ENCODE measurements at places on chromosomes 12 and 14.

DNA sequence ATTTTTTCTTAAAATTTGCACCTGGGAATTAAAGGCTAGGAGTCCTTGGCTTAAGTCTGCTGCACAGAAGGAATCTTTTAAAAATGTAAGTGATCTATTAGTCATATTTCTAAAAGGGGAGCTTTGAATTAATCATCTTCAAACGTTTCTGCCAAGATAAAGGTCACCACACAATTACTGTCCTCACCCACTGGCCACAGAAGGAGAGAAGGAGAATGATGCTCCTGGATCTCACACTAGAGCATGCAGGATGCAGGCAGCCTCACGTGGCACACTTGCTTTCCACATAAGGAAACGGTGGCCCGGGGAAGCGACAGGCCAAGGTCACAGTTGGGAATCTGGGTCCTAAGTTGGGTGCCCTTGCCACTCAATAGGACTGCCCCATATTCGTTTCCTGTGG, 16.9 kb downstream of the PLEKHG7 start:
- DNase-seq: no peak

DNA sequence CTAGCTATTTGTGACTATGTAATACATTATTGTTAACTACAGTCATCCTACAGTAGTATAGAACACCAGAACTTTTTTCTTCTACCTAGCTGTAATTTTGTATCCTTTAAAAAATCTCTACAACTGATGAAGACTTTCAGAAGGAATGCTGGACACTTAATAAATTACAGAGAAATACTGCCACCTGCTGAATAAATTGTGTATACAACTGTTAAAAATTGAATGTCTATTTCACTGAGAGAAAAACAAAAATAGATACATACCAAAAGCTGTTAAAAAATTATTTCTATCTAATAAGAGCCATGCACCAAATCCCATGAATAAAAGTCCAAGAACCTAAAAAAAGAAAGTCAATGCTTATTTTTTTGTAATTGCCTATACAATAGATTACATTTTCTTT, 6.6 kb downstream of the TSPAN19 start:
- no peak for DNase-seq

DNA sequence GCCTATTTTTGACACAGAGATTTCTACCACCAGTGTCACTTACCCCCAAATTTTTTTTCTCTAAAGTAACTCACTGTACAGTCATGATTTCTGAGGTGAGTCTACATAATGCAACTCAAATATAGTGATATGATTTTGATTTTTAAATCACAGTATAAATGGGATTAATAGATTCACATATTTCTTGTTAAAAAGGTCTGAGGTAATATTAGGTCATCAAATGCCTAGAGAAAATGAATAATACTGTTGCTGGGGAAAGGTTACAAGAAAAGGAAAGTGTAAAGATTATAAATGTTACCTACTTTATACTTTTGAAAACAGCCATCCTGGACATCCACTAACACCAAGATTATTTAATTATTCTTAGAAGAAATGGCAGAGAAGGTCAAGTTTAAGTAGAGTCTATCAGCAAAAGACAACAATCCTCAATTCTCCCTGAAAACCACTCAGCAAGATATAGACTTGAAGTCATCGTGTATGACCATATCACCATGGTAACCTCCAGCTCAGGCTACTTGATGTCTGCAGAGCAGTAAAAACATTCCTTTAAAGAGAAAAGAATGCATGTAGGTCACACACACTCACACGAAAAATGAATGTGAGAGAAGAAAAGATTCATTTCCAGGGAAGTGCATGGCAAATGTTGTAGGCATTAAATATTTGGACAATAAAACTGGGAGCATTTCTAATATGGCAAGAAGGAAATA, 58.7 kb downstream of the CCDC59 start:
- DNase-seq: no peak

- DNase-seq: no peak
These were observed 94.8 kb downstream of the POLR3B start for GRCh38 chr12:106452309-106452708.

- no peak for DNase-seq
These were observed 162.0 kb upstream of the LMNTD1 start for GRCh38 chr12:25715102-25715501.

DNA sequence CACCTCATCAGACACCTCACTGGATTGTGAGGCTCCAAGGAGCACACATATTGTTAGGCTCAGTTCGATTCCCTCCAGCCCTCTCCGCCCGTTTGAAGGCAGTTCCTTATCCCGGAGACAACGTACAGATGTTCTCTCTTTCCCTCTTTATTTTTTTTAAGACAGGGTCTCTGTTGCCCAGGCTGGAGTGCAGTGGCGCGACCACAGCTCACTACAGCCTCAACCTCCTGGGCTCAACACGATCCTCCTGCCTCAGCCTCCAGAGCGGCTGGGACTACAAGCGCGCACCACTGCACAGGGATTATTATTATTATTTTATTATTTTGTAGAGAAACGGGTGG, 718 bp upstream of the TROAP start:
- DNase-seq: no peak

DNA sequence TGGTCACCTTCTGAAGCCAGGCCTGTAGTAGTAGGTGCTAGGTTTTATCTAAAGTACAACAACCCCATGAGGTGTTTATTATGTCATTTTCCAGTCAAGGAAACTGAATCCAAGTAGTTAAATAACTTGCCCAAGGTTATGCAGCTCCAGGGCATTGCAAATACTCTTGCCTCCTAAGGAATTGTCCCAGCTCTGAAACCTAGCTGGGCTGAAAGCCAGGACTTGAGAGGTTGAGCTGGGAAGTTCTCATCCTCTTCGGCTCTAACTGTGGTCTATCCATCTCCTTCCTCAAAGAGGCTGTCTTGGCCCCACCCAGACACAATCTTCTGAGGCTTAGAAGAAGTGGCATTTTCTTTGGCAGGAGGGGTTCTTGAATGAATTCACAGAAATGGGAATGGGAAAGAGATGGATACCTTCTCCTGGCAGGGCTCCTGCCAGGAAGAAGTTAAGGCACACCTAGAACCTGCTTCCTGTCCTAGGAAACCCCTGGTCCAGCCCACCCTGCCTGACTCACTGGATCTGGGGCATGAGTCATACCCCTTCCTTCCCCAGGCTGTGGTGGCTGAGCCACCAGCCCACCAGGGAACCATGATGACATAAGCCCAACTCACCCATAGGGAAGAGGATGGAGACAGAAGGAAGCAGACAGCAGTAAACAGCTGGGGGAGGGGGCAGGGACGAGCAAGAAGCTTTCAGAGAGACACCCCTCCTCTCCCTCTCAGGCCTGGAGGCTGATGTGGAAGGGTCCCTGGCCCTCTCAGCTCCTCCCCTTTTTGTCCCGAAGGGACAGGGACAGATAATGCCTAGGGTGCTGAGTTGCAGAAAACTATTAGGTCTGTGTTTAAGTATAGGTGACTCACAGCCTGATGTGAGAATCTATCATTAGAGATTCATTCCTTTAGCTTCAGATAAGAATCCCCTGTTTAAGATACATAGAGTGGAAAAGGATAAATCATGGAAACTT, 2.1 kb upstream of the PLEK2 start:
- peak; percentile 41 for DNase-seq

DNA sequence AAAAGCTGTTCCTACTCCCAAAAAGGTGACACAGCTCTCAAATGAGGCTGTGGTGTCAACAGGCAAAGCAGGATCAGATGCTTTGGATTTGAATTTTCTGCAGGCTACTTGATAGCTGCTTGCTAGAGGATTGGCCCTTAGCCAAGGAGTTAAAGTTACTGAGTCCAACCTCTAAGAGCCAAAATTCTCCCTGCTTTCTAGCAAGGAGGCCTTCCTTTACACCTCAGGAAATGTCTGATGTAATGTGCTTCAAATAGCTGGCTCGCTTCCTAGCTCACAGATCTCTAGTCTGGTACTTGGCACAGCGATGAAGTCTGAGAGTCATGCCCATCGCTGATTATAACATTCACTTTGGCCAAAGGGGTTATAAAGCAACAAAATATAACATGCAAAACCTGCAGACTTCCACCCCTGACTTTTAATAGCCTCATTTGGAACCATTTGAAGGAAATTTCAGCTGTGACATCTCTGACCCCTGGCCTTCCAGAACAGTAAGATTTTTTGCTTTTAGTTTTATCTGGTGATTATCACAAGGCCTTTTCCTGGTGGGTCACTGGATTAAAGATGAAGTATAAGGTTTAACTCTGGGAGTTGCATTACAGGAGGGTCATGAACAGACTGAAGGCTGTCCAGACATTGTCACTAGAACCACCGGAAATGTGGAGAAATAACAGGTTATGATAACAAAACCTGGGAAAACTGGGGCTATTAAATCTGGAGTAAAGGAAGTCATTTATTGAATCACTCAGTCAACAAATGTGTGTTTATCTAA, 189.7 kb downstream of the EPS8 start:
- DNase-seq: no peak

GRCh38 chr14:20848955-20849570, 42.1 kb upstream of the RNASE3 start:
- DNase-seq: no peak

DNA sequence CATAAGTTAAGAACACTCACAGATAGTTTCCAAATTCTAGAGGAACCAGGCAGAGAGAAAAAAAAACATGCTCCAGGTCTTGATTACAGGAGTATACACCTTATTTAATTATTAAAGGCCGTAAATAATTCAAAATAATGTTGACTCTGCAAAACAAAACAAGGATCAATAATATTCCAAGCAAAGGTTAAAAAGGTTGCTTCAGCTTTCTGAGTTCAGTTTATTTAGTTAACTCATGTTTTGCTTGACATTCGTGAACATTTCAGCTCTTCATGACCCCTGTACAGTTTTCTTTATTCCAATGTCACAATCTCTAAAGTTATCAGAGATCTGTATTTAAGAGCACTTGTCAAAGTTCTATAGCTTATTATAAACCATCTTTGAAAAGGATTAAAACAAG, 19.6 kb downstream of the KLRF2 start:
- DNase-seq: no peak

- peak; percentile 82 for DNase-seq
These were observed 36.7 kb downstream of the TMBIM6 start for GRCh38 chr12:49777800-49778748.

- DNase-seq: no peak
These were observed 183.4 kb upstream of the GZMB start for GRCh38 chr14:24817212-24818057.

- DNase-seq: no peak
These were observed 21.3 kb upstream of the SUPT16H start for GRCh38 chr14:21405097-21405496.

DNA sequence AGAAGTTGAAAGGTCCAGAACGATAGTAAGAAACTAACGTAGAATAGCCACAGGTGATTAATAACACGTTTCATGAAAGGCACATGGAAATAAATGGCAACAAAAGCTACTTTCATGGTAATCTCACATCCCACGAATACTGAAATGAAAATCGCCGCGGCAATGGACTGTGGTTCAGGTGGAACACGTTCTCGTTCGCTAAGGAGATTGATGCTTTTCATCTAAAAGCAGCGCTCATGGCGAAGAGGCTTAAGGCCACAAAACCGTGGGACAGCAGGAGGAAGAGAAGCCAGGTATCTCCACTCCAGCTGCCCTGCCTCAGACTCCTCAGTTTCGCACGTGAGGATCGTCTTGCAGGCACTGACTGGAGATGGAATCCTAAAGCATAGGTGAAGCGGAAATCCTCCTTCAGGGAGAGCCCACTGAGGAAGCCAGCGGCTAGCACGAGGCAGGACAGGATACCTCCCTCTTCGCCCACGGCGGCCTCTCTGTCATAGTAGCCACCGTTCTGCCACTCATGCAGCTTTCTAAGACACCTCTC, 696 bp upstream of the GPHN start:
- DNase-seq: peak; percentile 51

DNA sequence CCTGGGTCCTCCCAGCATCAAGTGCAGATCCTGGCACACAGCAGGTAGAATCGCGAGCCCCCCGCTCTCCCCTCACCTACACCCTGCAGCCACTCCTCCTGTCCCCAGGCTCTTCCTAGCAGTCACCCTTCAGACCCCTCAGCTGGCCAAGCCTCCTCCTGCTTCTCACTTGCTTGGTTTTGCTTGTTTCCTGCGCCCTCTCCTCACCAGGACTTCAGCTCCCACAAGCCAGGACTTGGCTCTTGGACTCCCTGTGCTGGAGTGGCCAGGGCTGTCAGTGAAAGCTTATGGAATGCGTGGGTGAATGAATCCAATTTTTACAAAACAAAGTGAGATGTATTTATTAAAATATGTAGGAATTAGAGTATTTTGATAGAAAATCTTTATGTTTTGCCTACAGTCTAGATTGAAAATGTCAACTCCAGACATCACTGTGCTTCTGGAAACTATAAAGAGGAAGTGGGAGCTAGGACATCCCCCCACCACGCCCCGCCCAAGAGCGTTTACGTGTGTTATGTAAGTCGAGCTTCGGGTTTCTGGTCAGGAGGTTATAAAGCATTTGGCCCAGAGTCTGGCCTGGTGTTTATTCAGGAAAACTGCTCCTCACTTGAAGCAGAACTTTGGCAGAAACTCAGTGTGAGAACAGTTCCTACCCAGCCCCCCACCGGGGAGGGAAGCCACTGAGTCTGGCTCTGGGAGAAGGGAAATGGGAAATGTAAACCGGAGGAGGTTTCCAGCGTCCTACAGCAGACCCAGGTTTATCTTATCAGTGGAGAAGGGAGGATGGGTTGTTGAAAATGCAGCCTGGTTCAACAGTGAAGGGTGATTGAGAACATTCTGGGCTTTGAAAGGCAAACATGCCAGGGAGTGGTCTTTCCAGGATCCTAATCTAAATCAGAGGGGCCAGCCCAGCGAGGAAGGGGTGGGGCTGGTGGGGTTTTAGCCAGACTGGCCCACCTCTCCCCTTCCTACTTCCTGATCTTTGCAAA, 8.8 kb downstream of the ALDH2 start:
- DNase-seq: no peak

- no peak for DNase-seq
These were observed 33.6 kb upstream of the TMEM179 start for GRCh38 chr14:104638190-104638589.

DNA sequence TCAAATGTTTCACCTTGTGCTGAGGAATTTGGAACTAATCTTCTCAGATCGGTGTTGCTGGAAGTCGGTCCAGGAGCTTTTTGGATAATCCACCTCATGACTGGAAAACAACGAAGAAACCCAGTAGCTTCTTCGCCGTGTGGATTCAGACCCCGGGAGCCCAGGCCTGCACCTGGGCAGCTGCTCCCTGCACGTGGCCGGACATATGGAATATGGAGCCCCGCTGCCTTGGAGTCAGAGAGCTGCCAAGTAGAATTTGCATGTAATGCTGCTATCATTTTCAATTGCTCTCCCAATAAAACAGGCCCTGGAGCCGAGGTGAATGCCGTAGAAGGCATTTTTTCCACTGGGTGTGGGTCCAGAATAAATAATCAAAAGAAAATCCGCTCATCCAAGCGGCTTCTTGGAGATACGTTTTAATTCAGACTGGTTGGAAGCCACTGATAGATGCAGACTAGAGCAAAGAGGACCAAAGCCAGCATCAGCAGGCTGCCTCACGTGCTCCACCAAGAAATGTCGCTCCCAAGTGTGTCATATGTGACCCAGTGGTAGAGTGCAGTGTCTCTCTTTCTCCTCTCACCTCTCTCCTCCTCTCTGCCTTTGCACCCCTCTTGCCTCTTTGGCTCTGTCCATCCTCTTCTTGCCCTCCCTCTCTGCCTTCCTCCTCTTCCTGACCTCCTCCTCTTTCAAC, 115.3 kb downstream of the ZNF664 start:
- DNase-seq: no peak
